ENCODE measurements at places on chromosomes 6 and 20. TPM values are rescaled to one million over a fixed set of nuclear protein-coding genes. Genes with fewer than 3 reads are reported as not detected.

Gene EYA4
- 0.73 TPM for total RNA-seq

Gene SMOC2
- total RNA-seq = 0.37 TPM

Gene USP49
- total RNA-seq = 2.2 TPM

Gene TFAP2B
- total RNA-seq = not detected

Gene CLIC5
- not detected for total RNA-seq

All from subcutaneous preadipocyte (primary cell).